CD4-positive, alpha-beta T cell treated with Interleukin-6 at 100 ng/mL for 8 hours (primary cell): ENCODE measurements at places on chromosomes 12 and 14.

DNA sequence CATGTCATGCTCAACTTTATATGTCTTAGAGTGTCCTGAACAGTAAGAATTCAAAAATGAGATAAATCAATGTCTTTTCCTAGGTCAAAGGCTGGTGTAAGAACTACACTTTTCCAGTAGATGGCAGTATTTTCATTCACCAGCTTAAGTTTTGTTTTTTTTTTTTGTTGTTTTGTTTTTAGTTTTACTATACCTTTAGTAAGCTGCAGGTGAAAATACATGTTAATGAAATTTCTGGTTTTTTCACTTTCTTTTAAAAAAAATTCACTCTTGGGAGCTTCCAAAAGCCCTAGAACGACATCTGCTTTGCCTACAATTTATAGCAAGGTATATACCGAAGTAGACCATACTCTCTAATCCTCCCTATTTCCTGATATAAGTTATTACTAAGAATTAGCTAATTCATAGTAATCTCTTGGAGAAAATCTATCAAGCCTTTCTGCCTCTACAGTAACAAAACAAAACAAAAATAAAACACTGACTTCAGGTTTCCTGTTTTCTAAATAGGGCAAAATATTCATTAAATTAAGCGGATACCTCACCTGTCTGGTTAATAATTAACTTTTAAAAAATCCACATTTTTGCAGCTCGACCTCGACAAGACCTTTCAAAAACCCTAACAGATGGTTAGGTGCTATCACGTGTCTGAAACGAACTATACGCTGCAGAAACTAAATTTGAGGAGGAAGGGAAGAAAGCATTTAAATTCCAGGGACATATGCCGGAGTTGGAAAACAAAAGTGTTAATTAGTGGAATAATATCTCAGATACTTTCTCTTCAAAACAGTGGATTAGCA is 2.7 kb upstream of the SAMD4A start:
- DNase-seq = peak; percentile 31

DNA sequence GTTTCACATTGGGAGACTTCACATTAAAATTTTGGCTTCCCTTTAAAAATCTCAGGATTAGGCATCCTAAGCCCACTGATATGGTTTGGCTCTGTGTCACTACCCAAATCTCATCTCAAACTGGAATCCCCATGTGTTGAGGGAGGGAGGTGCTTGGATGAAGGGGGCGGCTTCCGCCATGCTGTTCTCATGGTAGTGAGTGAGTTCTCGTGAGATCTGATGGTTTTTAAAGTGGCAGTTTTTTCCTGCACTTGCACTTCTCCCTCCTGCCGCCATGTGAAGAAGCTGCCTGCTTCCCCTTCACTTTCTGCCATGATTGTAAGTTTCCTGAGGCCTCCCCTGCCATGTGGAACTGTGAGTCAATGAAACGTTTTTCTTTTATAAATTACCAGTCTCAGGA is 65.7 kb upstream of the PLXNC1 start:
- no peak for DNase-seq

DNA sequence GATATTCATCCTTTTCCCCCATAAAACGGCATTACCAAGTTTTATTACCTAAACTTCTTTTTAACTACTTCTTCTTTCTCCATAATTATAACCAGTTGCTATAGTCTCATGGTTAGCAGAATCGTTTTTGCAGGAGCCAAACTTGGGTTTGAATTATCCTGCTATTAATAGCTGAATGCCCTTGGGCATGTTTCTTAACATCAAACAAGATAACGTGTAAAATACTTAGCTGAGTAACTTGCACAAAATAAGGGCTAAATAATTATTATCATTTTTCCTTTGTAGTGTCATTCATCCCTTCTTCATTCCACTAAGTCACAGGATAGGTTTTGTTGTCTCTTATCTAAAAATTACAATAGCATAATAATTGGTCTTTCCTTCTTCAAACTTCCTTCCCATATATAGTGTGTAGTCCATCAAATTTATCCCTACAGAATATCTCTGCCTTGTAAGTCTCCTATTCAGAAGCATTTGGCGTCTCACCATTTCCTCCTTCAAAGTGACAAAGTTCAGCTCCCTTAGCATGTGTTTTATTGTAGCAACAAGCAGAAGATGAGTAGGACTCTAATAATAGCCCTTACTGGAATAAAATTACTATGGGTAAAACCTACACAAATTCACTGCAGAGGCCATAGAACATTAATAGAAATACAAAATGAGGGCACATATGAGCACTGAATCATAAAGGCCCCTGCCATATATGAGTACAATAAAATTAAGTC is 63.8 kb downstream of the FAR2 start:
- no peak for DNase-seq

- no peak for DNase-seq
Observed at GRCh38 chr12:112950701-112951100, 12.4 kb downstream of the OAS3 start.

- no peak for DNase-seq
Observed at GRCh38 chr14:95069547-95069946, 87.8 kb downstream of the DICER1 start.

GRCh38 chr12:53701518-53702264 is 25.6 kb downstream of the CALCOCO1 start:
- DNase-seq = peak; percentile 74

- DNase-seq = no peak
Observed at GRCh38 chr12:63045020-63045860, 105.8 kb downstream of the AVPR1A start.
